GM12892 (cell line): ENCODE measurements at places on chromosomes 5 and 9.

DNA sequence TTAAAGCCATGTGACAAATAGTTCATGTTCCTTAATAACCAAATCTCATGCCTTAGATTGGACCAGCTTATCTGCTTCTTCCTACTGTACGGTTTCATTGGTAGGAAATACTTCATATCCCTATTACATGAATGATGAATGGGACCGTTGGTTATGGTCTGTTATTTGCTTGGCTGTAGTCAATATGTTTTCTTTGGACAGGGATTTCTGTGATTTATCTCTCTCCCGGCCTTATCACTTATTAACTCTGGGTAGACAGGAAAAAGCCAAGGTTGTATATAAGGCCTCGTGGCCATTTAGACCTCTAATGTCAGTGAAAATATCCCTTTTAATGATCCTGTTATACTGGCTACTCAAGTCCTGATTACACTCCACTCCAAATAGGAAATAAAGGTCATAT, 330.6 kb downstream of the EBF1 start:
- DNase-seq: no peak

DNA sequence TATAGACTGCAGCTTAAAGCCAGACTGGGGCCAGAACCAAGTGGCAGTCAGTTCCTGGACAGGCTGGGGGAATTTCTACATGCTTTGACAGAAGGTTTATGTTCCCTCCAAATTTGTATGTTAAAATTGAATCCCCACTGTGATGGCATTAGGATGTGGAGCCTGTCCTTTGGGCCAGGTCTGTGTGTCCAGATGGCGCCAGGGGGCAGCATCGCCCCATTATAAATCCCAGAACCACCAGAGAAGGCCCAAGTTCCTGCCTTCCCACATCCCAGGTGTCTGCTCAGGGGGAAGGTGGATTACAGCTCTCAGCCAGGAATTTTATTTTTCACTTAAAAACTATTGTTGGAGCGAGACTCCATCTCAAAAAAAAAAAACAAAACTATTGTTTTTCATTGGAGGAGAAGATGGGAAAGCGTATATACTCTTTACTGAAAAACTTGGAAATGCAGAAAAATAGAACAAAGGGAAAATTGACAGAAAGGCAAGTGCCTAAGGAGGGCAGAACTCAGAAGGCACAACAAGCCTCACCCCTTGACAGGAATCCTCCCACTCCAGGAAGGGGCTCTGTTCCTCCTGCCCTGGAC, 5.0 kb downstream of the IL3 start:
- peak; percentile 62 for DNase-seq

DNA sequence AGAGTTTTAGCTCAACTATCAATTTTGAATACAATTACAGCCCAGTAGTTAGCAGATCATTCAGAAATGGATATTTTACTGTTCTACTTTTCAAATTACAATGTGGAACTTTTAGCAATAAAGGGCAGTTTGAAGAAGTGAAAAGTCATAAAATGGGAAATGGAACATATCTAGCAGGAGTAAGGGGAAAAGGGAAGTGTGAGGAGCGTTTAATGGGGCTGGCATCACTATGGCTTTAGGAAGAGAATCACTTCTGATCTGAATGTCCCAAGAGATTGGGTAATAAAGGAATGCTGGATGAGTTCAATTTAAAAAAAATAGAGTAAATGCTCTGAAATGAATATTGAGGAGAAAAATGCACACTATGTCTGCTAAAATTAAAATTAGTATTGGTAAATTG, 77.4 kb downstream of the ATPSCKMT start:
- no peak for DNase-seq

GRCh38 chr5:114369680-114370417, 8.0 kb downstream of the KCNN2 start:
- no peak for DNase-seq

GRCh38 chr5:109102096-109102690, 307.6 kb downstream of the PJA2 start:
- no peak for DNase-seq

DNA sequence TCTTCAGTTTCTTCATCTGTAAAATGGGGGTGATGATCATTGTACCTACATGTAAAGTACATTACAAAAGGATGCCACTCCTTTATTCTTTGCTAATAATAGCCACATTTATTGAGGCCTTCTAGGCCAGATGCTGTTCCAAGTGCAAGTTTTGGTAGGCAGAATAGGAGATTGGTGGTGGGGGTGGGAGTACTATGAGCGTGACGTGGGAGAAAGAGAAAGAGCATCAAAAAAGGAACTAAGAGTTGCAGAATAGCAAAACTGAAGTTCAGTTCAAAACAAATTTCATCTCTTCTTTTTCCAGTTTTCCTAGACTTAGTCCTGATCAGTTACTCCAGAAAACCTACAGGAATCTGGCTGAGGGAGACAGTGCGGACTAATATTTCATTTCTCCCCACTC, 174.1 kb downstream of the SNX18 start:
- no peak for DNase-seq

DNA sequence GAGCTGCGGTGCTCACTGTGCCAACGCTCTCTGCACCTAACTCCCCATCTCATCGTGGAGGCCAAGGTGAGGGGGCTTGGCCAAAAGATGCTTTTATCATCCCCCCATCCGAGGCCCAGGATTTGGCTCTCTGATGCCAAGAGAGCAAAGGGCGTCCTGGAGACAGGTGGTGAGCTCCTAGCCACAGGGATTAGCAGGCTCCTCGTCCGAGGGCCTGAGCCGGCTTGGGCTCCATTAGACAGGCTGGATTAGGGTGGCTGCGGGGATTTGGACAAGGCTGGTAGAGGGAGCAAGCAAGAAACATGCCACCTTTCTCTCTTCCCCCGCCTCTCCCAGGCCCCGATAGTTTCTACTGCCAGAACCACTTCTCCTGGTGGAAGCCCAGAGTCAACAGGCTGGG, 1.0 kb upstream of the GRM6 start:
- no peak for DNase-seq

DNA sequence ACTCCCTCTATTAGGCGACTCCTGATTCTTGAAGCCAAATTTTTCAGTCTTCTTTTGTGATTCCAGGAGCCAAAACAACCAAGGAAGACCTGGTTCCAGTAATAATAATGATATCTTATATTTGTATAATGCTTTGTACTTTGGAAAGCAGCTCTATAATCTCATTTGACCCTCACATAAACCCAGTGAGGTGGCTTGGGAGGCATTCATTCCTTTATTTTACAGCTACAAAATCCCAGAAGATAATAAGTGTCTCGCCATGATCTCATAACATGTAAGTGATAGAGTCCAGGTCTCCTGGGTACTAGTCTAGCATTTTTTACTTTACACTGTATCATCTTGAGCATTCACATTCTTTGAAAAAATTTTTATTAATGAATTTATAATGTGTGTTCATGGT, 143.1 kb downstream of the ACTBL2 start:
- no peak for DNase-seq

- DNase-seq: no peak
These were observed 29.2 kb downstream of the RFK start for GRCh38 chr9:76365028-76365427.

GRCh38 chr5:21685522-21685921, 1167.6 kb downstream of the CDH12 start:
- DNase-seq: no peak

GRCh38 chr9:136962163-136962562, 10.1 kb downstream of the LCN12 start:
- DNase-seq: no peak

DNA sequence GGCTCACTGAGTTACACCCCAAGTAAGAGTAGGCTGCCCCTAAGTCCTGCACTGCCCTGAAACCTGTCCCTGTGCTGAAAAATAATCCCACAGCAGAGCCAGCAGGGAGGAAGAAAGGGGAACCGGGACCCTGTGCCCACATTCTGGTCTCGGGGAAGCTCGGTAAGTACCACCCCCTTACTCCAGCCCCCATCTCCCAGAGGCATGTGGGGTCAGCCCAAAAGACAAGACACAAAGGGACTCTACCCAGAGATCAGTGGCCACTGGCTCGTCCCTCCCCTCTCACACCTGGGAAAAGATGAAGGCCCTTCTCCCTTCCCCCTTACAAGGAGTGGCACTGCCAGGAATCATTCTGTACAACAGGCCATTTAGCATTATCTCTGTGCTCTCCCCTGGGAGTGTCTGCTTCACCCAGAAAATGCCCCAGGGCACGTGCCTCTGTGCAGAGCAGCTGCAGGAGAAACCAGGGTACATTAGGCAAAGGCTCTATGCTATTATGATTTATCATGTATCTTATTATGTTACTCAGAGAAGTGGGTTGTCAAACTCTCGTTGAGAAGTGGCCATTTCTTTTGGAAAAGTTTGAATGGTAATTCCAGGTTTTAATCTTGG, 71.3 kb downstream of the NDFIP1 start:
- no peak for DNase-seq
